ENCODE measurements at places on chromosomes 13 and 19.

- no peak for DNase-seq
Measured at GRCh38 chr13:33556828-33557227, 261.1 kb upstream of the RFC3 start.

DNA sequence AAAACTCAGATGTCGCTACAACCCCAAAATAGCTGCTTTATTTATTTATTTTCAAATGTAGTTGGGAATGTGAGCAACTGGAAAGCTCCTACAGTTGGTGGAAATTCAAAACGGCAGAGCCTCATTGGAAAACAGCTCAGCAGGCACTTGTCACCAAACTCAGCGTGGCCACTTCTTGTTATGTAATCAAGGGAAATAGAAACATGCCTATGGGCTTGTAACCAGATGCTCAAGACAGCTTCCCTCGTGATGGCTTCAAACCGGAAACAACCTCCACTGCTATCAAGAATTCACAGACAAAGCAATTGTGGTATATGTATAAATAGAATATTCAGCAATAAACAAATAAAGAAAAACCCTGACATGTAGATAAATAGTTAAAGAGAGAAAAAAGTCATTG is 627.8 kb upstream of the SLC10A2 start:
- no peak for DNase-seq

DNA sequence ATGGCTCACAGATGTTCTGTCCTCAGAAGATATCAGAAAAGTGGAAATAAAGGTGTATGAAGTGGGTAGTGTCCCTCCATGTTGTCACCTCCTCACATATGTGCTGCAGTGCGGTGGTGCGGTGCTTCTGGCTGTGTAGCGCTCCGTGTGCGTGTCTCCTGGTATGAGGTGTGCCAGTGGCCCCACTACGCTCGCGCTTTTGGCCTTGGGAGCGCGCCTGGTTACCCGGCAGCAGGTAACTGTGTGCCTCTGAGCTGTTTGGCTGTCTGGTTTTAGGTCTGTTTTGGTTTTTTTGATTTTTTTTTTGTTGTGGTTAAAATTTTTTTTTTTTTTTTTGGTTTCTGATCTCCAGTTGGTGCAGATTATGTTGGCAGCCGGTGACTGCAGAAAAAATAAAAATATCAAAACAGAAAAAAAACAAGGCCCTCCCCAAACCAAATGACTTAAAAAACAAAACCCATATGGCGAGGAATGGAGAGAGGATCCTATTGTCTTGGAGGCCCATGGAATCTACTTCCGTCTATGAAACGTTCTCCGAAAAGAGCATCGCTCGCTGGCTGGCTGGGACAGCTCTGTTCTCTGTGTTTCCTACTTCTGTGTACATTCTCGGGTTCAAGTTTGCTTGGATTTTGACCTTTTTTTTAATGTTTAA is 7.9 kb downstream of the HNRNPL start:
- DNase-seq: no peak

DNA sequence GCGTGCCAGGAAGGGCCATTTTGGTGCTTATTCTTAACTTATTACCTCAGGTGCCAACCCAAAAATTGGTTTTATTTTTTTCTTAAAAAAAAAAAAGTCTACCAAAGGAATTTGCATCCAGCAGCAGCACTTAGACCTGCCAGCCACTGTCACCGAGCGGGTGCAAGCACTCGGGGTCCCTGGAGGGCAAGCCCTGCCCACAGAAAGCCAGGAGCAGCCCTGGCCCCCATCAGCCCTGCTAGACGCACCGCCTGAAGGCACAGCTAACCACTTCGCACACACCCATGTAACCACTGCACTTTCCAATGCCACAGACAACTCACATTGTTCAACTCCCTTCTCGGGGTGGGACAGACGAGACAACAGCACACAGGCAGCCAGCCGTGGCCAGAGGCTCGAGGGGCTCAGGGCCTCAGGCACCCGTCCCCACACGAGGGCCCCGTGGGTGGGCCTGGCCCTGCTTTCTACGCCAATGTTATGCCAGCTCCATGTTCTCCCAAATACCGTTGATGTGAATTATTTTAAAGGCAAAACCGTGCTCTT is 49.3 kb downstream of the RAB20 start:
- no peak for DNase-seq

GRCh38 chr13:77029436-77029835 is 2.5 kb upstream of the FBXL3 start:
- no peak for DNase-seq

- no peak for DNase-seq
Measured at GRCh38 chr13:27482983-27483382, 32.6 kb upstream of the MTIF3 start.

GRCh38 chr13:56659041-56659471 is 481.7 kb upstream of the PRR20A start:
- no peak for DNase-seq

DNA sequence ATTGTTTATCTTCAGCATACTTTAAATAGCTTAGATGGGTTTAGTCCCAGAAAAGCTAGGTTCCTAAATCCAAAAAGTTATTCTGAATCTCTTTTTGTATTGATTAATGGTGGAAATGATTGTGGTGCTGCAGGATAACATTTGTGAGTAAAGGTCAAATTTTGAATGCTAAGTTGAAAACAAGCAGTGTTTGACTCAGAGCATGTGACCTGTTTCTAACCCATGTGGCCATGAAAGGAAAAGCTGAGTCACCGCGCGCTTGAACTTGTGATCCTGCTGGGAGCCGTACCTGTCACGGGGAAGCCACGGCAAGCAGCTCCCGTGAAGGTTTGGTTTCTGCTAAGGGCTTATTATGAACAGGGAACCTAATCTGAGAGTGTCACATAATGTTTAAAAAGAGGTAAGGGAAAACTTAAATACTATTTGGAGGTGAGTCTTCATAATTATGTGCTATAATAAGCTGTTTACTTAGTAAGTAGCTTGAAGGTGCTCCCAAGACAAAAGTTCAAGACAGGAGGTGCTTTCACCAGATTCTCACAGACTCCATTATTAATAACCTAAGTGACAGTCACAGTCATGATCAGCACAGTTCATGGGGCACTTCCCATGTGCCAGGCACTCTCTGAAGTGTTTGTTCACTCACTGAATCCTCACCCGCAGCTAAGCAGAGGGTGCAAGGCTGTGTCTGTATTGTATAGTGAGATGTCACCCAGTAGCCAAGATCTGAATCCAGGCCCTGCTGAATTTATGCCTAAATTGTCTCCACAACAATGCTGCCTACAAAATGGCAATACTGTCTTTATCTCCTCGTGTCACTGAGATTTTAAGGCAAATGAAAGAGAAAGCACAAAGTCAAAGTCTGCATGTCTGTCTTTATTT is 286.5 kb downstream of the MYO16 start:
- peak; percentile 53 for DNase-seq

DNA sequence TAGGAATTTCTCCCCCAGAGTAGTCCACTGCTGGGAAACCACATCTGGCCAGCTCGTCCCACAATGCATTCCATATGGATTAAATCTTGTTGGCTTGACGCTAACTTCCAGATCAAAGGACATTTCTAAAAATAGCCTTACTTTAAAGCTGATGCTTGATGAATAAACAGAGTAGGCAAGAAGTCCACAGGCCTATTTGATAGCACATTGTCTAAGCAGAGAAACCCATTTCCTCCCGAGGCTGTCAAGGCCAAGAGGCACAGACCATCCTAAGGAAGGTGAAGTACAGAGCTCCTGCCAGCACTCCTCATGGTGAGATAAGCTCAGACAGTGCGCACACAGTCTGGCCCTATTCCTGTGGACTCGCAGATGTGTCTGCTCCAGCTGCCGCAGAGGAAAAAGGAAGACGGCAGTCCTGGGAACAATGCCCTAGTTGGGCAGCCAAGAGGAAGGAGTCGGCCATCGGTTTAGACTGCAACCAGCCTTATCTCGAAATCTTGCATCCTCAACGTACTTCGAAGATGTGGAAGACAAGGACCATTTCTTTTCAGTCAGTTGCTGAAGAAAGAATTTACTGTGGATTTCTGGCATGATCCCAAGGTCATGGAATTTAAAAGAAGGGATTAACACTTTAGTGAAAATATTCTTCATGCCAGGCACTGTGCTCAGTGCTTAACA is 156.8 kb downstream of the RGCC start:
- peak; percentile 35 for DNase-seq

DNA sequence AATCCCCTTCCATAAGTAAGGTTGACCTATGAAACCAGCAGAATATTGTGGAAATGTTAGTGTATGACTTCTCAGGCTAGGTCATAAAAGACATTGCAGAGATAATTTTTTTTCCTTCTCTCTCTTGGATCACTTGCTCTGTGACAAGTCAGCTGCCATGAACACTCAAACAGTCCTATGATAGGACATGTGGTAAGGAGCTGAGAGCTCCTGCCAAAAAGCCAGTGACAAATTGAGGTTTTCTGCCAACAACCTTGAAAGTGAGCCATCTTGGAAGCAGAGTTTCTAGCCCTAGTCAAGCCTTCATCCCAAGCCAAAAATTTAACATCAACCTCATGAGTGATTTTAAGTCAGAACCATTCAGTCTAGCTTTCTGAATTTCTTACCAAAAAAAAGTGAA is 270.9 kb upstream of the NBEA start:
- DNase-seq: no peak

GRCh38 chr19:50551715-50552187 is 16.5 kb downstream of the LRRC4B start:
- no peak for DNase-seq

GRCh38 chr13:28606466-28606865 is 52.5 kb upstream of the POMP start:
- DNase-seq: no peak

- DNase-seq: no peak
Measured at GRCh38 chr13:95217920-95218830, 83.1 kb downstream of the ABCC4 start.

DNA sequence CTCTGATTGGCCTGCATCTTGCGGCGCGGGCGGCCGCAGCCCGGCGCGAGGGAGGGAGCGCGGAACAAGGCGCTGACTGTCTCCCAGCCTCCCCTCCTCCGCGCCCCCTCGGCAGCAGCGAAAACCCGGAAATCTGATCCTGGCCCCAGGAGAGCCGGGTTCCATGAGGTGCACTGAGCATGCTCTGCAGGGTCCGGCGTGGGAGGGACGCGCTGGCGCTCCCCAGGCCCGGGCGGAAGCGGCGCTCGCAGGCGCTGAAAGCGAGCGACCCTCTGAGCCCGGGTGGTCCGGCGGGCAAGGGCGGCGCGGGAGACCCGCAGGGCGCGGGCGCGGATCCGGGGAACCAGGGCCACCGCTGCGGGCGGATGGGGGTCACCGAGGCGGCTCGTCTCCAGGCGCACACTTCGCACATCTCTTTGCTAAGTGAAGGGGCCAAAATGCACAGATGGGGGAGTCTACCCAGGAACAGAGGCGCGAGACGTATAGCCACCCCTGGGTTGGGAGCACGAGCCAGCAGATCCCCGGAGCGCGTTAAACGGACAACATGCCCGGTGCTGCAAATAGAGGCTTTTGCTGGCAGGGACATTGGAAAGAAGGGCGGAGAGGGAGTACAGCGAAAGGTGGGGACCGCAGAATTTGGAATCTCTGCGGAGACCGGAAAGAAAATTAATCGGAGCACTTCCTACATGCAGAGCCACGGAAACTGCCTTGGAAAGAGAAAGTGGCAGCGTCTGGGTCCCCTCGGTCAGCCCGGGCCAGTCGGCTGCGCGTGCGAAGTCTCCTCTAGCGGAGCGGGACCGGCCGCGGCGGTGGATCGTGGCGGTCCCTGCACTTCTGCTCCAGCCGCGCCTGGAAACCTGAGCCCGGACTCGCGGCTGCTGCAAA is 510 bp upstream of the PCDH9 start:
- DNase-seq: peak; percentile 91

- no peak for DNase-seq
Measured at GRCh38 chr13:31015199-31015598, 82.7 kb downstream of the TEX26 start.

DNA sequence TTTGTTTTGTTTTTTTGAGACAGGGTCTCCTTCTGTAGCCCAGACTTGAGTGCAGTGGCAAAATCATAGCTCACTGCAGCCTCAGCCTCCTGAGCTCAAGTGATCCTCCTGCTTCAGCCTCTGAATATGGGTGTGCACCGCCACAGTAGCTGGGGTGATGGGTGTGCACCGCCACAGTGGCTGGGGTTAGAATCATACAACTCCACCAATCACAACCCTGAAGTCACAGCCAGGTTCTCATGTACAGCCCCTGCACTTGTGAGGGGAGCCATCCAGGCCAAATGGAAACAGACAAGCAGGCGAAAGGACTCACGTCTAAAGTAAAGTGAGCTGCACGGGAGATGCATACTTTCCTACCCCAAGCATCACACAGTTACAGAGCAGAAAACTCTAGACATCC is 63.1 kb upstream of the RANBP3 start:
- DNase-seq: no peak

DNA sequence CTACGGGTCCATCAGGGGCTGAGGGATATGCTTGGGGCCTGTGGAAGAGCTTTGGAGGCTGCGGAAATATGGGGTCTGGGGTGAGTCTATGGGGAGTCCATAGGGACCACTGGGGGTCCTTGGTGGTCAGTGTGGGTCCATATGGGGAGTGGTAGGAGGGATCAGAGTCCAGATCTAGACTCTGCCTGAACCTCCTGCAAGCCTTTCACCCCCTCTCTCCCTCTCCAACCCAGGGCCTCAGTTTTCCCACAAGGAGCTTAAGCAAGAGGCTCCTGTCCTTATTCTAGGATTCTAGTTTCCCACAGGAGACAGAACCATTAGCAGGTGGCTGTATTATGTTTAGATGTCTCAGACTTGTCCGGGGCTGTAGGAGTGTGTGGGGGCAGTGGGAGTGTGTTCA is 161.9 kb upstream of the TSHZ3 start:
- no peak for DNase-seq

DNA sequence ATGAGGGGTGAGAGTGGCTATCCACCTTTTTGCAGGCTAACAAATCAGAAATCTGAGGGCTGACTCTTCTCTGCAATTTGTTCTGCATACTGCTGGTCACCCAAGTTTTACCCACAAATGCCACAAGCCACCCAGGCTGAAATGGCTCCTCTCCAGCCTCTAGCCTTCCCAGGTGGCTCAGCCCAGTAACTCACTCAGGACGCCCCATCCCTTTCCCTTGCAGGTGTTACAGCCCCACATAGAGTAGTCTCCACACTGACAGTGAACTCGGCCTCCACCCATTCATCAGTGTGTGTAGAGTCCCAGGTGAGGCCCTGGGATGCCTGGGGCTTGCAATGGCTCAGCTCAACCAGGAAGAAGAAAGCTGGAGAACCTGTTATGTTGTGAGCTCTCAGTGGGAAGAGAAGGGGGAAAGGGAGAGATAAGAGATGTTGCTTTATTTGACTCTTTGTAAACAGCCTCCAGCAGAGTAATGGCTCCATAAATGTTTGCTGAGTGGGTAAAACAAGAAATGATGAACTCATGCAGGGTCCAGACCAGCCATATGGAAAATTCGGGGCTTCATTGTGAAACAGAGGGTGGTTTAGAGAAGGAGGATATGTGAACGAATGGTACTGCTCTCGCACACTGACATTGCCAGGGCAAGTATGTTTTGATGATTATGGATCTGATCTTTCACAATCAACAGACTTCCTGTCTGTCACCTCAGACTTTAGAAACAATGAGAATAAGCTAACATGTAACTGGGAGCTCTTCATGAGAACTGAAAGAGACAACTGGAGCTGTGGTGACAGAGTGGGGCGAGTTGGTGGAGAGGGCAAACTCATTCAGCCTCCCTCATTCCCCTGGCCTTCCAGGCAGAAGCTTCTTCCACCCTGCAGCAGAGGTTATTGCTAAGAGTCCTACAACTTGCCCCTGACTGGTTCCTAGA is 74.2 kb upstream of the RFC3 start:
- no peak for DNase-seq
